ENCODE measurements at places on chromosomes 4 and X.

DNA sequence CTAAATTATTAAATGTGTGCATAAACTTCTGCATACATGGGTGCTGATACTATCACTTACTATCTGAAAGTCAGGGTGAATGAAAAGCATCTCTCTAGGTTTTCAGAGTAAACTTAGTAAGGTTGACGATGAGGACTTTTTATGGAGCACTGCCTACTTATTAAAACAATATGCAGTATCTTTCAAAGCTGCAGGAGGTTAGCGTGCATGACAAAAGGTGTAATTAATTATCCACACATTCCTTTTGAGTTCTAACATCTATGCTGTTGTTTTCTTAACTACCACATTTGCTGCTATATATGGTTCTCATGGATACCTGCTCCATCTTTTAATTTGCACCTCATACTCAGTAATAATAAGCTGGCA is 256.2 kb downstream of the FSTL5 start:
- no peak for DNase-seq

GRCh38 chr4:15765910-15766697 is 12.0 kb upstream of the CD38 start:
- peak; percentile 68 for DNase-seq

DNA sequence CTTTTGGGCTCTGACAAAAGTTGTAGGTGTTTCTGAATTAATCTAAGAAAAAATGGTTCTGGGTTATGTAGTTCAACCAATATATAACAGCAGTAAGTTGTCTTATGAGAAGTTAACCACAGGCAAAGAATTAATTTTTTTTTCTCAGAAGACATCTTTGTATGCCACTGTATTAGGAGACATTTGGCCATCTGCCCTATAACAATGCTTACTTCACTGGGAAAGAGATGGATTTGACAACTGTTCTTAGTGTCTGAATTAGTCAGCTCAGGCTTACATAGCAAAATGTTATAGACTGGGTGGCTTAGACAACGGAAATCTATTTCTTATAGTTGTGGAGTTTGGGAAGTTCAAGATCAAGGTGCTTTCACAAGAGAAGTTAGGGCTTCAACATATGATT is 508.1 kb downstream of the STIM2 start:
- DNase-seq = no peak

- DNase-seq = no peak
Observed at GRCh38 chr4:83075311-83076095, 39.0 kb downstream of the PLAC8 start.

DNA sequence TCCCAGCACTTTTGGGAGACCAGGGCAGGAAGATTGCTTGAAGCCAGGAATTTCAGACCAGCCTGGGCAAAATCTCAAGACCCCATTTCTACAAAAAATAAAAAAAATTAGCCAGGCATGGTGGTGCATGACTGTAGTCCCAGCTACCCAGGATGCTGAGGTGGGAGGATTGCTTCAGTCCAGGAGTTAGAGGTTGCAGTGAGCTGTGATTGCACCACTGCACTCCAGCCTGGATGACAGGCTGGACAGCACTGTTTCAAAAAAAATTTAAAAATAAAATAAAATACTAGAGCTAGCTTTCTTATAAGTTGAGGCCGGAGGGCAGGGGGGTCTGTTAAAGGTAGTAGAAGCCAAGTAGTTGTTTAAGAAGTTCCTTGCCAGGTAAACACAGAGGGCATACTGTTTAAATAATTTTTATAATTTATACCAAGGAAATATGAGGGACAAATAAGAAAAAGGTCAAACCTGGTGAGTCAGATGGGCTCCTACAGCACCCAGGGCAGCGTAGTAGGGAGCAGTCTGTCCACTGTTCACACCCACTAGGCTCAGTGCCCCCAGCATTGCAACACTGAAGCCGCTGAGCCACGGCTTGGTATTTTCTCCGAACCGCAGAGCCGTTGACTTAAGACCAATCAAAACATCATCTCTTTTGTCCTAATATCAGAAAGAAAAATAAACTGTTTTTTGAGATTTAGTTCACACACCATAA is 17.3 kb downstream of the COQ2 start:
- no peak for DNase-seq

GRCh38 chr4:24089851-24090534 is 200.1 kb upstream of the PPARGC1A start:
- no peak for DNase-seq

GRCh38 chr4:154565704-154566103 is 2.9 kb downstream of the FGB start:
- DNase-seq = no peak

DNA sequence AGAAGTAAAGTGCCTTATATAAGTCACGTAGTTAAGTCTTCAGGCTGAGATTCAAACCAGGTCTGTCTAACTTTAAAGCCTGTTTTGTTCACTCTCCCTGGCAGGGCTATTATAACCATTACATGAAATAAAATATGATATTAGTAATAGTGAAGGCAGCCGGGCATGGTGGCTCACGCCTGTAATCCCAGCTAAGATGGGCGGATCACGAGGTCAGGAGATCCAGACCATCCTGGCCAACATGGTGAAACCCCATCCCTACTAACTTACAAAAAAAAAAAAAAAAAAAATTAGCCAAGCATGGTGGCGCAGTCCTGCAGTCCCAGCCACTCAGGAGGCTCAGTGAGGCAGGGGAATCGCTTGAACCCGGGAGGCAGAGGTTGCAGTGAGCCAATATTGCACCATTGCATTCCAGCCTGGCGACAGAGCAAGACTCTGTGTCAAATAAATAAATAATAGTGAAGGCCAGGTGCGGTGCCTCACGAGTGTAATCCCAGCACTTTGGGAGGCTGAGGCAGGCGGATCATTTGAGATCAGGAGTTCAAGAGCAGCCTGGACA is 22.1 kb upstream of the SOWAHD start:
- DNase-seq = no peak

DNA sequence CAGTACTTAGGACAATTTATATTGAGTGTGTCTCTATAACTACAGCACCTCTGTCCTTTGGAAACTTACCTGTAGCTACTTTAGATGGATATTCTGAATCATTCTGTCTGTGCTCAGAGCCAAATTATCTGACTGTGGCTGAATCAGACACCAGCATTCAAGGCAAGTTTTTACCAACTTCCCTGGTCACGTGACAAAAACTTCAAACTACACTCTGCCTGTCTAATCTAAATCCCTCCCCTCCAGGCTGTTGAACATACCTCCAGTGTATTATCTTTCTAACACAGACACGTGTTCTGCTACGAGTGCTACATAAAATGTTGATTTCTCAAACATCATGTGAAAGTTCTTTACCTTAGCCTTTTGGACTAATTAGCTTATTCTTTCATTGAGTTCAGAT is 641.2 kb upstream of the CPEB2 start:
- DNase-seq = no peak

GRCh38 chr4:26531491-26532116 is 41.3 kb upstream of the CCKAR start:
- DNase-seq = no peak

GRCh38 chr4:147770831-147771230 is 38.9 kb downstream of the ARHGAP10 start:
- DNase-seq = no peak

- peak; percentile 26 for DNase-seq
Observed at GRCh38 chr4:140884431-140885058, 128.4 kb upstream of the TBC1D9 start.

DNA sequence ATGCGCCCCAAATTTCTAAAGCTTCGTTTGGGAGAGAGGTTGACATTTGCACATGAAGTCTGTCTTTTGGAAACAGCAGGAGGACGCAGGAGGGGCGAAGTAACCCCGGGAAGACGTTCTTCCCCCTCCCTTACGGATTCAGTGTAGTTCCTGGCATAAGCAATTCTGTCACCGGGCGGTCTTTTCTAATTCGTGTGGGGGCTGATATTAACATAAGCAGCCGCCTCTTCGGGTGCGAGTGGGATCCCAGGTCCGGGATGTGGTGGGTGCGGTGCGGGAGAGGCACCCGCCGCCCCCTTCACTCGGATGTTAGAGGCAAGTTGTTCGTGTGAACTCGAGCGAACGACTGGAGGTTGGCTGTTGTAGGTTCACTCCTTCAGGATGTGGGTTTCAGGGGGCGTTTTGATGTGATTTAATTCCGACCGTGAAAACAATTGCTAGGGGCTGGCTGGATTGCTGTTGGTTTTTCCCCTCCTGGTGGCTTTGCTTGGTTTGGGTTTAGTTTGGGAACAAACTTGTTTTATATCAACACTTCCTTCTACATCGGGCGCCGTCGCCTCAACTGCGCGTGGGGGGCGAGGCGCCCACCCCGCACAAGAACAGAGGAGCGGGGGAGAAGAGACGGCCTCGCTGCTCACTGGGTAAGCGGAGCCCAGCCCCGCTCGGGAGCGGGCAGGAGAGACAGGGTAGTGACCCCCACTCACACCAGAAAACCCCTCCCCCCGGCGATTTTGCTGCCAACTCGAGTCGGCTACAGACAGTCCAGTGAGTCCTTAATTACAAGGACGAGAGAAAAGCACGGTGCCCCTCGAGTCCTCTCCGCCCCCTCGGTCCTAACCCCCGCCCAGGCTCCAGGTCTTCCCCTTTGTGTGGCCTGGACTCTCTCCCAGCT is 2.9 kb upstream of the LEF1 start:
- no peak for DNase-seq

GRCh38 chr4:67204441-67204840 is 340.9 kb downstream of the CENPC start:
- DNase-seq = no peak

DNA sequence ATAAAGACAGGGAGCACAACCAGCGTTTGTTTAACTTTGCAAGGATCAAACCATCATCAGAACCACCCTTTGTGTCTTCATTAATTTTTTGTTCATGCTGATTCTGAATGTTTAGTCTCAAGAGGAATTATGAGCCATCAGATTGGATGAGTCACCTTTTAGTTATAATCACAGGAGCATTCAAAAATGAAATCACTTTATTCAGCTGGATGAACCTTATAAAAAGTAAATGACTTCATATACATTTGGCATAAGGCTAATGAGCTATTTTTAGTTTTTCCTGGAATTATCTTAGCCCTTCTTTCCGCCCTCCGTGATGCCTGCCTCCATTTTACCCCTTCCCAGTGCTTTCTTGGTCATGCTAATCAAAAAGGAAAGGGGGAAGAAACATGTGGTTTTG is 103.6 kb downstream of the SORBS2 start:
- DNase-seq = peak; percentile 7

GRCh38 chrX:155874571-155875244 is 6.4 kb upstream of the VAMP7 start:
- no peak for DNase-seq

GRCh38 chr4:40196724-40197281 is at the start of gene RHOH:
Gene RHOH (plus strand): TSS chr4:40197031. CDS start chr4:40243387, 46,356 bp downstream.
- DNase-seq = no peak

- peak; percentile 77 for DNase-seq
Observed at GRCh38 chr4:158861281-158861680, 92.5 kb downstream of the FNIP2 start.

GRCh38 chr4:78659264-78659663 is 107.7 kb downstream of the ANXA3 start:
- DNase-seq = no peak

DNA sequence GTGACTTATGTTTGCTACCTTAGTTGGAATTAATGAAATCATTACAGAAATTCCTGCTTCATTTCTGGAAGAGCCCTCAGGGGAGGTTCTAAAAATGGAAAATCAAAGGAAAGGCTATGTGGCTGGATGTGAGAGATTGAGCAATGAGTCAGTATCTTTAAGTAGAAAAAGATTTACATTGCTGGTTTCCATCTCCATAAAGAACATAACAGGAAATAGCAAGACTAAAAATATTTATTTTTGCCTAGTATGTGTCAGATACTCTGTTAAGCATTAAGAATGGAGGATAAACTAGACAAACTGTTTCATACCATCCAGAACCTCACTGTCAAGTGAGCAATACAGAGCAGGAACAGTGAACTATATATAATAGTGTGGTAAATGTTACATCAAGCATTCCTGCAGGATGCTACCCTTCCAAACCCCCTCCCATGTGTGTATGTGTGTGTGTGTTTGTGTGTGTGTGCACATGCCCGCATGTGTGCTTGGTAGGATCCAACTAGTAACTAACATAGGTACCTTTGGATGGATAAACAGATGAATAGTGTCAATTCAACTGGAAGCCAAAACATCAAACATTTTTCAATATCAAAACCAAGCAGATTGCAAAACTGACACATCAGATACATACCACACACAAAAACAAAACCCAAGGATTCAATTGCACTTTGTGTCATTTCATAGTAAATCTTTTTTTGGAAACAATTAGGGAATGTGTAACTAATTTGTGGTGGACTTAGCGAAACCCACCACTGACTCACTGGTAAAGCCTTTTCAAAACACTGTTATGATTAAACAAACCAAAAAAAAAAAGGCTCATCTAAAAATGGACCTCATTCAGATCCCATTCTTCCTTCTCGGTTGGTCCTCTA is 223.4 kb downstream of the SHROOM3 start:
- no peak for DNase-seq

DNA sequence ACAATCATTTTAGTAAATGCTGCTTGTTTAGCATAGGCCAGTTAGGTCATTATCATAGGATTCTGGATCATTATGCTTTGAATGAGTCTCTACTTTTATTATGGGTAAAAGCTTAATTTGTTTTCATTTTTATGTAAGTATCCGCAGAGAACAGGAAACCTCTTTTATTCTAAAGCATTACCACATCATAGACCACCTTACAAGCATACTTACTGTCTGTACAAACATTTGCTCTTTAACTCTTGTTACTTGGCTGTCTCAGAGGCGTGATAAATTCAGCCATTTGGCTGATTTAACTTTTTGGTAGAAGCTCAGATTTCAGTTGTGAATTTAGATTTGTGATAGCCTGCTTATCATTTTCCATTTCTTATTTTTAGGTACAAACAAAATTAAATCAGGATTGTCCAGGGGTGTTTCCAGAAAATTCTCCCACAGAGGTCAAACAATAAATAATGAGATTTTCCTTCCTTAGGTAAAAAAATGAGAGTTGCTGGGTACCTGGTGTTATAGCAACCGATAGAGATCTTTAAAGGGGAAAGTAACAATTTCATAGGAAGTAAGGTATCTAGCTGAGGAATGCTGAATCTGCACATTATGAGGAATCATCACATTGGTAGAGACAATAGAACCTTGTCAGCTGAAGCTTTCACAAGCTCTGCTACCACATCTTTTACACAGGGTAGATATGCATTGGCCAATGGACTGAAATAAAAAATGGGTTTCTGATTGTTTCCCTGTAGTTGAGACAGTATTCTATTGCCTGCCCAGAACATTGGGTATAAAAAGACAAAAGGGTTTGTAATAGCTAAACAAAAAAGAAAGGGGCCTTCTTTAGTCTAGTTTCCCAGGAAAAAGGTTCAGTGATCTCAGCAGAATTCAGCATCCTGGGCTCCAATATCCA is 62.5 kb downstream of the NDNF start:
- DNase-seq = no peak

- DNase-seq = no peak
Observed at GRCh38 chr4:138916763-138917162, 98.8 kb upstream of the NOCT start.

GRCh38 chr4:82479562-82479961 is 49.2 kb downstream of the ENOPH1 start:
- no peak for DNase-seq

GRCh38 chr4:143531380-143531779 is 17.9 kb downstream of the SMARCA5 start:
- DNase-seq = no peak

GRCh38 chrX:13835825-13836224 is 18.9 kb upstream of the GPM6B start:
- DNase-seq = no peak

Data from LNCaP clone FGC (cell line).